Effector memory CD8-positive, alpha-beta T cell (primary cell): ENCODE measurements at places on chromosomes 13 and 19.

GRCh38 chr13:30235216-30235615 is 72.1 kb downstream of the KATNAL1 start:
- no peak for DNase-seq

- no peak for DNase-seq
Measured at GRCh38 chr19:5977222-5977784, 637 bp downstream of the RANBP3 start.

GRCh38 chr13:30338952-30339351 is 31.6 kb upstream of the KATNAL1 start:
- DNase-seq: no peak

- DNase-seq: no peak
Measured at GRCh38 chr19:31883296-31883990, 462.0 kb upstream of the ZNF507 start.

- DNase-seq: no peak
Measured at GRCh38 chr13:45339867-45340266, 1.1 kb downstream of the TPT1 start.

- DNase-seq: no peak
Measured at GRCh38 chr19:55913643-55914268, 18.4 kb downstream of the NLRP13 start.

DNA sequence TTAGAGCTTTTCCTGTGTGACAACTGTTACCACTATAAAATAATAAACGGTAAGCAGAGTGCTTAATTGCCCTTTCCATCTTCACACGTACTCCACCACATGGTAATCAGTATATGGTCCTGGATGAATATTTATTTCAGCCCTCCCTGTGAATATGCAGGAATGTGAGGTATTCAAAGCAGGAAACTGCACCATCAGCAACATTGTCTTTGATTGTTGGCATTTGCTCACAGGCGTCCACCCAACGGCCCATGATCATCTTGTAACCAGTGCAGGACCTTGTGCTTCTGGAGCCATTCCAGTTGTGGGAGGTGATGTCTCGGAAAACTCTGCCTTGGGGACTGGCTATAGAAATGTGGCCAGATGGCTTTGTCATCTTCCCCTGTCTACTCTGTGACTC is 132.6 kb downstream of the COG6 start:
- no peak for DNase-seq

- no peak for DNase-seq
Measured at GRCh38 chr19:46906221-46906620, 45.4 kb downstream of the ARHGAP35 start.

GRCh38 chr19:58497634-58498170 is 14.1 kb downstream of the SLC27A5 start:
- DNase-seq: no peak

DNA sequence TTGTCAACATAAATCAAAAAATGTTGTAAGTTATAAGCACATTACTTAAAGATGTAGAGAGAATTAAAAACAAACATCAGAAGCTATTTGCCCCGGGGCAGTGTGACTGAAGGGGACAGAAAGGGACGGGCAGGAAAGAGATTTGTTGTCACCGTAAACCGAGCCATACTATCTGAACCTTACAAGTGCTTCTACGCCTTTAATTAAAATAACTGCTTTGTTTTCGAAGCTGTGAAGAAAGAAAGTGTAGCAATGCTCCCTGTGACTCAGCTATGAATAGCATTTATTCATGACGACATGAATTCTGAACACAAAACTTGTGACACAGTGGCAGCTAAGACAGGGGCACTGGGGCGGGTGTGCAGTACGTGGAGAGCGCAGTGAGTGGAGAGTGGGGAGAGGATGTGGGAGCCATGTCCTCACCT is 30.0 kb downstream of the ZNF787 start:
- DNase-seq: no peak

GRCh38 chr19:32358321-32358720 is 12.9 kb downstream of the ZNF507 start:
- no peak for DNase-seq

DNA sequence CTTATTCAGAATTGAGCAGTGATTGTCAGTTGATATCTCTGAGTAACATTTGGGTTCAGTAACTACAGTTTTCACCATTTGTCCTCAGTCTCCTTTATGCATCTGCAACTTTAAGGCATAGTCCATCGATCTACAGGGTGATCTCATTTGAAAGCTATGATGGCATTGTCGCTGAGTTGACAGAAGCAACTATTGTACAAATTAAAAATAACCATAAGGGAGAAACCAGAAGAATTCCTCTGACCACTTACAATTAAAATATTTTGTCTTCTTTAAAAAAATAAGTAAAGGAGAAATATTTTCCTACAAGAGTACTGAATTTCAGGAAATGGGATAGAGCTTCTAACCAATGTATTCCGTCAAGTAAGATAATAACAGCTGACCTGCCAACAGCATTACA is 30.6 kb downstream of the RAP2A start:
- DNase-seq: no peak

DNA sequence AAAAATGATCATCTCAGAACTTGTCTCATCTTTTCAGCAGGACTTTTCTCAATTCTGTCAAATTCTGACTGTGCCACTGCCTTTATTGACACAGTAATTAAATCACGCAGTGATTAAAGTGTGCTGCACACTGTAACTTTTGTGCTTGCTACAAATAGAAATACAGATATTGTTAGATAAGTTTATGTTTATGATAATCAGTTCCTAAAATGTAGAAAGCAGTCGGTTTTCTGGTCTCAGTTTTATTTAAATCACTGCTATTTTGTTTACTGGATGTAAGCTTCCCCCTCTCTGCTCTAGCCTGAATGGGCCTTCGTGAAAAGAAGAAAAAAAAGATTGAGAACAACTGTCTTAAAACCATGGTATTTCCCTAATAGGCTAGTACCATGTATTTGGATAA is 258.8 kb upstream of the STARD13 start:
- DNase-seq: no peak

DNA sequence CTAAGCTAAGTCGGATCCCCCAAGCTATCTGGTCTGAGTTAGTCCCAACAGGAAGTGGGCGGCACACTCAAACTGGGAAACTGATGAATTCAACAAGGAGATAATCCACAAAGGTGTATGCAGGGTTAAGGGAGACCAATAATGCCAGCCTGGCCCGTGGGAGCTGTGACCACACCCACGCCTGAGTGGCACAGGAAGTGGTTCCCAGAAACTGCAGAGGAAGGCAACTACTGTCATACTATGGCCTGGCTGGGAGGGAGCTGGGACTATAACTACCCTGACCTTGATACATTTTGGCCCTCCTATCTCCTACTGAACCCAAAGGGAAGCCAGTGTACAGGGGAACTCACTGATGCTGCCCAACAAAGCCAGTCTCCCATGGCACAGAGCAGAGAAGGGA is 85.5 kb upstream of the TDRD3 start:
- DNase-seq: no peak

GRCh38 chr19:16902545-16902944 is 13.7 kb downstream of the F2RL3 start:
- DNase-seq: no peak

GRCh38 chr13:113734826-113735125 is 24.2 kb upstream of the TMEM255B start:
- no peak for DNase-seq

GRCh38 chr13:48539550-48539949 is 6.7 kb upstream of the RCBTB2 start:
- DNase-seq: no peak

GRCh38 chr13:43153436-43154090 is 130.2 kb downstream of the DNAJC15 start:
- no peak for DNase-seq

DNA sequence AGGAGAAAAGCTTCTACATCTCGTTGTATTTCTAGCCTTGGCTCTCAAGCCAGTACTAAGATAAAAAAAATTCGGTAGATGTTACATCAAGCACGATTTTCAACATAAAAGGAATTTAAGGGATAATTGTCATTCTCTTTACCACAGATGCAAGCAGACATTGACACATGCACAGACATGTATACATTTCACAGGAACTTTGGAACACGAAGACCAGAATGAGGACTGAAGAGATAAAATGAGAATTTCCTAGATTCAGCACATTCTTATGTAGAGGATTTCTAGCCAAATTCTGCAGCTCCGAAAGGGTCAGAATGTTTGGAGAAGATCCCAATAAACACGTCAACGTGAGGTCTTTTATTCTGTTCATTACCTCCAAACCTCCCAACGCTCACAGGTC is 284.5 kb upstream of the ARGLU1 start:
- DNase-seq: no peak

DNA sequence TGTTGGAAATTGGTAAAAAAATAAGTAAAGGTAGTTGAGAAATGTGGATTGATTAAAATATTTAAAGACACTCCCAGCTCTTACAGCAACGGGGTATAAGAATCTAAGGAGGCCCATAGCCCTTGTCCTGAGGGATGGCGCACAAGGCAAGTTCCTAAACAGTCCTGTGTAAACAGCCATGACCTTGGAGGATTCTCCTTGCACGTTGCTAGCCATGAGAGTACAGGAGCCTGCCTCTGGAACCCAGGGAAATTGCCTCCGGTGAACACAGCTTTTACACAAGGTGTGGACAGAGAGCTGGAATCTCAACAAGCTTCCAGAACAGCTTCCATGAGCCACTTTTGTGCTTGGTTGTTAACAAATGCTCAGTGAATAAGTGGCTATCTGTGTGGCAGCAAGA is 378.2 kb downstream of the FOXO1 start:
- DNase-seq: no peak

- DNase-seq: no peak
Measured at GRCh38 chr19:53545271-53546065, 7.5 kb downstream of the ZNF331 start.

- DNase-seq: no peak
Measured at GRCh38 chr19:49513746-49514118, 1.3 kb downstream of the FCGRT start.

DNA sequence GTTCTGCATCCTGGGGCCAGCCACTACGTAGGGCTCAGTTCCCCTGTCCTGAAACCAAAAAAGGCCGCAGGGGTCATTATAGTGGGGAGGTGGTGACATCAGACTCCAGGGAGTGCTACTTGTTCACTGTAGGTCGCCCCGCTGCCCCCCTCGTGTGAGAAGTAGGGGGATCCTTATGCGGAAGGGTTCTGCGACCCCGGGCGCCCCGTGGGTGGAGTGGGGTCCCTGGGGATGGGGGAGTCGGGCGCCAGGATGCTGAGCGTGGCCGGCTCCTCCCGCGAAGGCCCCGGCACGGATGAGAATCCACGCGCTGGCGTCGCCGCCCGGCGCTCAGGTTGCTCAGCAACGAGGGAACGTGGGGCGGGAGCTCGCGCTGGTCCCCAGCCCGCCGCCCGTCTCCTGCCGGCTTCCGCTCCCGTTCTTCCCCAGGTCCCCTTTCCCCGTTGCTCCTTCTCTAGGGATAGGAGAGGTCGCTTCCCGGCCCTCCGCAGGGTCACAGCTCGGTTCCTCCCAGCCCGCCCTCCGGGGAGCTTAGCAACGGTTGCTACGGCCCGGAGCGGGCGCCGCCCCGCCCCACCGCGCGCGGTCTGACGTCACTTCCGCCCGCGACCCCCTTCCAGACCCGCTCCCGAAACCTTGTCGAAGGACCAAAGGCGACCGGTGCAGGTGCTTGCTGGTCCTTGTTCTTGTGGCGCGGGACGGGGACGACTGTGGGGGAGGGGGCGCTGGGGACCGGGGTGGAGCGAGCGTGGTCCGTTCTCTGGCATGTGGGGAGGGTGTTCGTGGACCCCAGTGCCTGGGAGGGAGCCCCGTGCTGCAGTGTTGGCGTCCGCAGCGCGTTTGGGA is at the start of gene NAT14:
Gene NAT14, plus strand, starts transcription at position 596 of the 846 bp plus-strand sequence. CDS start 521 bp downstream, outside the sequence.
- DNase-seq: peak; percentile 67

GRCh38 chr19:31863122-31863521 is 482.3 kb upstream of the ZNF507 start:
- DNase-seq: no peak

GRCh38 chr13:32840113-32840512 is 176.1 kb upstream of the KL start:
- no peak for DNase-seq

DNA sequence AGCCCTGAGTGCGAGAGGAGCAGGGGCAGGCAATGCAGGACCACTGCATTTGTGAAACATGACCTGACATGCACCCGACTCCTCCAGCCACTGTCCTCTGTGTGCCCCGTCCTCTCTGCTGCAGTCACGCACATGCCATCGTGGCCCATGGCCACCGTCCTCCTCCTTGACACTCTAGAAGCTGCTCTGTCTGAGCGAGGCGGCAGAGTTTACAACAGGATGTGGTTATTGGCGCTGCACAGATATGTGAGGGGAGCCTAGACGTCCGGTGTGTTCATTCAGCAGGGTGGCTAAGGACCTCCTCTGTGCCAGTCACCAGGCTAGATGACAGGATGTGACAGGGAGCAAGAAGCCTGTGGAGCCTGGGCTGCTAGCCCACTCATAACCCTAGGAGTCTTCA is 277.8 kb downstream of the FOXO1 start:
- peak; percentile 81 for DNase-seq

DNA sequence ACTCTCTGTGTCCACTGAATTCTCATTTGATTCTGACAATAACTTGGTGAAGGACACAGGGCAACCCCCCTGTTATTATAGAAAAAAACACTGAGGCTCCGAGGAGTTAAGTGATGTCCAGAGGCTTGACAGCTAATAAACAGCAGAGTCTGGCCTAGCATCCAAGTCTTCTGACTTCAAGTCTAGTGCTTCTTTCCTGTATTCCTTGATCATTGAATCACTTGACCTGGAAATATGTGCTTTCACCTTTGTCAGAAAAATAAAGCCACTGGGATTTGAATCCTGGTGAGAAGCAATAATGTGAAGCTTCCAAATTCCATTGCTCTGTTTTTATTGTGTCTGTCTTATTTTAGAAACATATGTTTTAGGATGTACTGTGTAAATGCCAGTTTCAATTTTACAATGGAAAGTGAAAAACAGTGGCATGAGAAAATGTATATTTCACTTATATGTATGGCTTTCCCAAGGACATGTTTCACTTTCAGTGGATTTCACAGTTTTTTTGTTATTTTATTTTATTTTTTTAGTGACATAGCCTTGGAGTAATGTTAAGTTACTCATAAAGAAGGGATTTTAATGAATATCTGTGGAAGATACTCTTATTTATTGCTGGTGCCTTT is 190.2 kb downstream of the GPC6 start:
- no peak for DNase-seq

GRCh38 chr13:73065036-73065435 is 6.2 kb downstream of the KLF5 start:
- DNase-seq: no peak
